ENCODE measurements at places on chromosomes 2 and 18.

DNA sequence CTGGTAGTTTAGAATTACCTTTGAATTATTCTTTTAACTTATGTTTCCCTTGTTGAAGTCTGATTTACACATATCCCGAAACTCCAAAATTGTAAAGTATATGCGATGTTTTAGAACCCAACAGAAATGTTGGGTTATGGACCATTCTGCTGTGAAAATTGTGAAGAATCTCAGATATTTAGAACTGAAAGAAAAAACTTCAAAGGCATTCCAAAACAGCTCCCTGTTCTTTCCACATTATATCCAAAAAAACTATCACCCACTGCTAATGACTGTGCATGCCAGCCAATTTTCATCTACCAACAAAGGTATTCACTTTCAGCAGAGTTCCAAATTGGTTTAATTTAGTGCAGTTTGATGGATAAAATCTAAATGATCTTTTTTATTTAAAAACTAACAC, 21.5 kb upstream of the PDE1A start:
- DNase-seq = no peak

- DNase-seq = no peak
Measured at GRCh38 chr2:45390441-45390840, 220.6 kb downstream of the SRBD1 start.

- DNase-seq = no peak
Measured at GRCh38 chr2:166351319-166351718, 24.4 kb downstream of the SCN9A start.

GRCh38 chr2:222257645-222258044, 41.2 kb downstream of the PAX3 start:
- DNase-seq = no peak
